ENCODE measurements at places on chromosomes 11 and 22.

DNA sequence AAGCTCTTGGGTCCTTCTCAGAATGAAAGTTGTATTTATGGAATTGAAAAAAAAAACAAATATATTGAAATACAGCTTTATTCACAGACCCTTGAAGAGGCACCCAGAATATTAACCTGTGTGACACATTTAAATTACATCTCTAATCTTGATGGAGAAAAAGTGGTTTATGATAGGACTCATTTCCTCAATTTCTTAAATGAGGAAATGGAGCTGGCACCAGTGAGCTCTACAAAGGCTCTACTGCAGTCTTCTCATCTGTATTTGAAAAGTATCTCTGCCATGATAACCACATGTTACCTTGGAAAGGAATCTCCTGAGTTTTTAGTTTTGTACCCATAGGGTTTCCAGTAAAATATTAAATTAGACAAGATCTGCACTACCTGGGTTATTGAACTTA, 186.5 kb downstream of the HIPK3 start:
- no peak for DNase-seq

GRCh38 chr11:73284106-73284505, 12.0 kb downstream of the P2RY6 start:
- DNase-seq = no peak

DNA sequence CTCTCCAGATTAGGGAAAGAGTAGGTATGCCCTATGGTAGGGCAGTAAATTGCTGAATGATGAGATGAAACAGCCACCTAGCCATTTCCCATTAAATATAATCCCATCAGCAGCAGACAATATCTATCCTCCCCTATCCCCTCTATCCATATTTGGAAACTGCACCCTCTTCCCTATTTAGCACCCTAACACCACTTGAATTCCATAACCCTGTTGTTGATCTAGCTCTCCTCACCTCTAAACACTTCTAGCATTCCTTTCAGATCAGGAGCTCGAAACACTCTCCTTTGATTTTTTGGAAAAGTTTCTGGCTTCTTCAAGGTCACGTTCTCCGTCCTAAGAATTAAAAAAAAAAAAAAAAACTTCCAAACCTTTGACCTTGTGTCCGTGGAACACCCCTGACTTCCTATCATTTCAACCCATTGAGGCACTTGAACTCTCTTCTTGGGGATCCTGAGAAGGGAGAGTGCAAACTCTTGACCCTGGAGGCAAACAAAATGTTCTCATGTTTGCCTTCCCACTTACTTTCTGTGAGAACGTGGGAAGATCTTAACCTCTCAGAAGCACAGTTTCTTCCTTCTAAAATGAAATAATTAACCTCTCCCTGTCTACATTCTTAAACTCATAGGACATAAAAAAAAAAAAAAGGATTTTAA, 19.0 kb downstream of the TRIM5 start:
- no peak for DNase-seq

DNA sequence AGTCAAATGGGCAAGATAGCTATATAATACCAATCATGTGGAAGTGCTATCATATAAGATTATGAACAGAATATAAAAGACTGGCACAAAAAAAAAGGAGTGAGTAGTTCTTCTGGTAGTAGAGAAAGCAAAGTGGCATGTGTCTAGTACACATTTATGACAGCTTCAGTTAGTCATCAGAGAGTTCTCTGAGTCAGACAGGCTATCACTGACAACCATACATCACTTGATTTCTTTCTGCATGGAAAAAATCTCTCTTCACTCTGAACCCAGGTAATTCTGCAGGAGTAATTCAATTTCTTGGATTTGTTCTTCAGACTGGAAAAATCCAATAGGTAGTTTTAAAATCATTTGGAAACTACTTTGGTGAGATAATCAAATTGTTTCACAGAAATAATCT, 286.8 kb upstream of the ANO3 start:
- DNase-seq = no peak

GRCh38 chr11:128728767-128729587, 35.1 kb downstream of the FLI1 start:
- DNase-seq = no peak

DNA sequence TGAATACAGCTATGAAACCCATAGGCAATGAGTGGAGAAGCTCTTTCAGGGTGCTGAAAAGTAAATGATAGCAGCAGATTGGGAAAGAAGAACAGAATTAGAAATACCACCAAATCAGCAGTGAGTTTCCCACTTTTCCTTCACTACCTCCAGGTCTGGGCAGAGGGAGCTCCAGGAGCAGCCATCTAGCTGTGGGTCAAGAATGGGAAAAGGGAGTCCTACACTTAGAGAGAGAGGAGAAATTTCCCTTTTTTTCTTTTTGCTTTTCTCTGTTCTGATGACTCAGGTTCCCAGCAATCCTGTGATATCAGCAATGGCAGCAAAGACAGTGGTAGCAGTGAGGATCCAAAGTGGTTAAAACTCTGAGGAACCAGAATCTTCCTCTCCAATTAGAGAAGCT, 263.9 kb downstream of the NXPE2 start:
- DNase-seq = no peak

DNA sequence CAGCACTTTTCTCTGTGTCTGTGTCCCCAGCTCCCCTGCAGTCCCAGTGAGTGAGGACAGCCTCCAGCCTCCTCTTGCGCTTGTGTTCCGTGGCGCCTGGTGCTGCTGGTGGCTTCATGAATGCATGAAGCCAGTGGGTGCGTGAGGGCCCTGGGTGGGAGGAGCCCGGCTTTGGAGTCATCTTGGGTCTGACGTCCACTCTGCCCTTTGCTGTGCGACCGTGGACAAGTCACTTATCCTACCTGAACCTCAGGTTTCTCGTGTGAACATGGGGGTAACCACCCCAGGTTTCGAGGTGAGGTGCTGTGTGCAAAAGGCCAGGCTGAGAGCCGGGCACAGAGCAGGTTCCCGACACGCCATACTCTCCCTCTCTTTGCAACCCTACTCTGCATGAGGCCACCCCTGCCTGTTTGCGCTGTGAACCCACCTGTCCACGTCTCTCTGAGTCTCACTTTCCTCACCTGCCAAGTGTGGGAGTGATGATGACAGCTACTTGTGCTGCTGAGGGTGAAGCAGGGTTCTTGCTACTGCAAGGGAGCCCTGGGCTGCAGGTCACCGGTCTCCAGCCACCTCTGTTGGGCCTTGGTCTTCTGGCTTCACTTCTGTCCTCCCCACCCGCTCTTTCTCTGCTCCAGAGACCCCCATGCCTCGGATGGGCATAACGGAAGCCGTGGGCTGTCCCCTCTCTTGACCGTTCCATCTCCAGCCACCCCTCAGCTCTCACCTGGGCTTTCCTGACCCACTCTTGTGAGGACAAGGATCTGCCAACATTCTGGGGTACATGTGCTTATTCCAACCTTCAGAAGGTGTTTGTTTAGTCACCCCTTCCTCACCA, 537.6 kb downstream of the TBC1D22A start:
- no peak for DNase-seq

GRCh38 chr11:34012734-34013133, 38.8 kb upstream of the CAPRIN1 start:
- DNase-seq = no peak

- no peak for DNase-seq
These were observed 21.8 kb upstream of the SMIM35 start for GRCh38 chr11:118108513-118108912.

GRCh38 chr11:30310623-30311022, 12.3 kb upstream of the ARL14EP start:
- DNase-seq = no peak

DNA sequence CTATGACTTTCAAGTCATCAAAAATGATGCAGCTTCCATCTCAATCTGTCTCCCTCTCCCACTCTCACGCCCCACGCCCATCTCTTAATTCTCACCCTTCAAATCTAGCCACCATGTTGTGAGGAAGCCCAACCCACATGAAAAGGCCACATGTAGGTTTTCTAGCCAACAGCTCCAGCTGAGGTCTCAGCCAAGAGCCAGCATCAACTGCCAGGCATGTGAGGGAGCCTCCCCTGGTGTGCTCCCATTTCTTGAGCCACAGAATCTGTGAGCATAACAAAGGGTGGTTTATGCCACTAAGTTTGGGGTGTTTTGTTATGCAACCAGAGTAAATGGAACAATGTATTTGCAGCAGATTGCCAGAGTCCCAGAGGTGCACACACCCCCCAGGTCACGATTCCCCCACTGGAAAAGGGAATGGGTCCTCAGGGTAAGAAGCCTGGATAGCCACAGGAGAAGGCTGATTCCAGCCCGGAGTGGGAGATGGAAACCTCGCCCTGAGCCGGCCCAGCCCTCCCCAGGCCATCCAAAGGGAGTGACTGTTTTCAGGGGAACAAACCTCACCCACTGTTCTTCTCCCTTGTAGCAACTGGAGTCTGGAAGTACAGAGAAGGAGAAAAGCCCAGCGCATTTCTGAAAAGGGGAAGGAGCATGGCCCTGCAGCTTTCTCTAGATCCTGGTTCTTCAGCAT, 20.0 kb upstream of the LINC01488 start:
- DNase-seq = no peak

- no peak for DNase-seq
These were observed 21.3 kb upstream of the MTNR1B start for GRCh38 chr11:92948116-92948515.

GRCh38 chr11:47495011-47495855, 46.3 kb upstream of the RAPSN start:
- DNase-seq = no peak

DNA sequence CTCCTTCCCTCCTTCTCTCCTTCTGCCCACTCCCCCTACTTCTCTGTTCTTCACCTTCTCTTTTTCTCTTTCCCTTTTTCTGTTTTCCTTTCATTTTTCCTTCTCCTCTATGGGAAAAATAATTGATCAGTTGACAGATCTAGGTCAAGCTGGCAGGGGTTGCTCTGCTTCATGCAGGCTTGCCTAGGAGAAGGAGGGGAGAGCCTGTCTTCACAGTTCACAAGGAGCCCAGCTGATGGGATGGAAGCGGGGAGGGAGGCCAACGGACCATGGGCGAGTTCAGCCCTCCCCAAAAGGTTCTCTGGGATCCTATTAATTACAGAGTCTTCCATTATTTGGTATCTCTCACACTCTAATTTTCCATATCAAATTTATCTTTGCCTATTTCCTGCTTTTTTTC, 5.5 kb downstream of the NTM start:
- no peak for DNase-seq

DNA sequence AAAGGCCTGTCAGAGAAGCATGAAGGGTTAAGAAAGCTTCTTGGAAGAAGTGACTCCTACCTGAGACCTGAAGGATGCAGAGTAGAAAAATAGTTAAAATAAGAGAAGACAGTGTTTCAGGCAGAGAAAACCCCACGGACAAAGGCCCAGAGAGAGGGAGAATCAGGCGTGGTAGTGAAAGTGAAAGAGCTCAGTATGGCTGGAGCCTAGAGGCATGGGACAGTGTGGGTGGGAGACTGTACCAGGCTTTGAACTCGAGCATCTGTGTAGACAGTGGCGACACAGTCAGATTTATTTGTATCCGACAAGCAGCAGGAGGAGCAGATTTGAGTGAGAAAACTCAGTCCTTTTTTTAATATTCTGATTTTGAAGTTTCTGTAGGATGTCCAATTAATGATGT, 360.0 kb downstream of the OPCML start:
- no peak for DNase-seq

DNA sequence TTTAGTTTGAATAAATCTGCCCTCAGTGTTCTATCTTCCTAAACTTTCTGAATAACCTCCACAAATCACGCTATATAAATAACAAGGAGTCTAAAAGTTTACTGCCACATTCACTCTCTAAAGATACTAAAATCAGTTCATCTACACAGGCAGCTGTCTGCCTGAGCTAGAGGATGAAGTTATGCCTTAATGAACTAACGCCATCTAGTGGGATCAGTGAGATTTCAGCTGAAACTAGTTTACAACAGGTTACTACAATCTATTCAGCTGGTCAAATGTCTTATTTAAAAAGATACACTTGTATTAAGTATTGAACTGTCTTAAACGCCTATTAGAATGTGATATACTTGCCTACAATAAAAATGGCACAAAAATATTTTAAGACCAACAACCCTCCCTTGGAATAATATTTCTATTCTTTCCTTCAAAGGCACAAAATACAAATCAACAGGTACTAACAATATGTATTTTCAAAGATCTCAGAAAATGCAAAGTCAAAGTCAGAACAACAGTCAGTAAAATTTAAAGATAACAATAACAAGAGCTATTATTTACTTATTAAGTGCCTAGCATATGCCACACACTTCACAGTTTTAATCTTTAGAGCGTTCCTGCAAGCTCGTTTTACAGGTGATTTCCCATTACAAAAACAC, 84.1 kb downstream of the LARGE2 start:
- peak; percentile 88 for DNase-seq

- no peak for DNase-seq
These were observed 17.8 kb upstream of the TP53I11 start for GRCh38 chr11:44968510-44968909.

GRCh38 chr11:121445071-121445768, 6.9 kb upstream of the SORL1 start:
- no peak for DNase-seq

GRCh38 chr11:16791191-16791961, 52.9 kb downstream of the C11orf58 start:
- no peak for DNase-seq

- DNase-seq = no peak
These were observed 58.9 kb upstream of the ALX4 start for GRCh38 chr11:44368886-44369285.

DNA sequence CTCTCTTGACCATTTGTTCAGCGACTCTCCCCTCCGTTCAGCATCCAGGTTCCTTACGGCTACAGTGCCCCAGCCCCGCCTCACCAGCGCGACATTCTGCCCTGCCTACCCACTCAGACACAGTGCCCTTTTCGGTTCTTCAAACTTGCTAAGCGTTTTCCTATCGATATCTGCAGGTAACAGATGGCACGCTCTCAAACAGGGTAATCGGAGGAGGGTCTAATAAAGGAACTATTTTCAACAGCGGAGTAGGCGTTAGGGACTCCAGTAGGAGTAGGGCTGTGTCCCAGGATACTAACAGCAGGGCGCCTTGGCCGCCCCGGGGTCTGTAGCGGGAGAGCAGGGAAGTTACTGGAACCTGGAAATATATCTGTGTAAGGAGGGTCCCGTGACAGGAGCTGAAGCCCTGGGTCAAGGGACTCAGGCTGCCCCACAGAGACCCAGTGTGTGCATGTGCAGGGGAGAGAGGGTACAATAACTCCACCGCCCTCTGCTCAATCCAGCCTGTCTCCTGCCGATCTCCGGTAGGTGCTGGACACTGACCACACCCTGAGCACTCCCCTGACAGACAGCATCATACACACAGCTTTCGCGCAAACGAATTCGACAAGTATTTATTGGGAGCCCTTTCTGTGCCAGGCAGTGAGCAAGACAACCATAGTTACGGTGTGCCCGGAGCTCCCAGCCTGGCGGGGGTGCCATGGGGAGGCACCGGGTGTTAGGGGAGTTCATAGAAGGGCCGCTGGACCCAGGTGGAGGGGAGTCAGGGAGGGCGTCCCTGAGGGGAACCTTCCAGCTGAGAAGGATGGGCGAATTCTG, 2.1 kb downstream of the KLHL35 start:
- peak; percentile 69 for DNase-seq

- no peak for DNase-seq
These were observed 12.5 kb upstream of the TMPRSS6 start for GRCh38 chr22:37121887-37122591.

DNA sequence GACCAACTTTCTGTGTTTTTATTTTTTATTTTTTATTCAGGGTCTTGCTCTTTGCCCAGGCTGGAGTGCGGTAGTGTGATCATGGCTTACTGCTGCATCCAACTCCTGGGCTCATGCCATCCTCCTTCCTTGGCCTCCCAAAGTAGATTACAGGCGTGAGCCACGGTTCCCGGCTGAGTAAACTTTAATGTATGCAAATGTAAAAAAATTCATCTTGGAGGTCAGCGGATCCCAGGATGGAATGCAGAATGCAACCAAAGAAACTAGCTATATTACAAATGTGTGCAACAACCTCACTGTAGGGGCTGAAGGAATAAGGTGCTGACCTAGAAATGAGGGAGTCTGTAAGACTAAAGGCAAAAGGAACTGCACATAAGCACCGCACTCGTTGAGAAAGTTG, 6.2 kb upstream of the CDK2AP2 start:
- DNase-seq = no peak

All from brain (organoid and tissue), 16 donors.